Kidney capillary endothelial cell (primary cell): ENCODE measurements at places on chromosomes 16 and 17.
A peak's percentile ranks its signal among the peaks of the same experiment; 100 is the strongest.

- DNase-seq: no peak
Measured at GRCh38 chr16:70725912-70726828, 40.3 kb upstream of the MTSS2 start.

GRCh38 chr17:19372866-19373504 lies 5.3 kb upstream of the MAPK7 start:
- DNase-seq: no peak

GRCh38 chr17:37743612-37743874 lies 1.3 kb downstream of the HNF1B start:
- no peak for DNase-seq

DNA sequence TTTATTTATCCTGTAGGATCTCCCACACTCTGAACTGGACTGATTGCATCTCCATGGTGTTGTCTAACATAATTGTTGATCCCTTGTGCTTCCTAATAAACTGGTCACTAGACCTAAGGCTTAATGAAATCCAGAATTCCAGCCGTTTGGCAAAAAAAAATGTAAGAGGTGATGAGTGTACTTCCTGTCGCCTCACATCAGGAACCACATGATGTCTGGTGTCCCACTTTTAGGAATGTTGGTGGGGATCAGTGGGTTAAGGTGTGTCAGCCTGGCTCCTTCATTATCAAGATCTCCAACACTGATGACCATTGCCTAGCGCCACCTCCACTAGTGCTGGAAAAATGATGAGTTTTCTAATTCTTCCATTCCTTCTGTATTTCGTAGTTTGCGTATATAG lies 18.6 kb upstream of the LONP2 start:
- DNase-seq: peak; percentile 72

DNA sequence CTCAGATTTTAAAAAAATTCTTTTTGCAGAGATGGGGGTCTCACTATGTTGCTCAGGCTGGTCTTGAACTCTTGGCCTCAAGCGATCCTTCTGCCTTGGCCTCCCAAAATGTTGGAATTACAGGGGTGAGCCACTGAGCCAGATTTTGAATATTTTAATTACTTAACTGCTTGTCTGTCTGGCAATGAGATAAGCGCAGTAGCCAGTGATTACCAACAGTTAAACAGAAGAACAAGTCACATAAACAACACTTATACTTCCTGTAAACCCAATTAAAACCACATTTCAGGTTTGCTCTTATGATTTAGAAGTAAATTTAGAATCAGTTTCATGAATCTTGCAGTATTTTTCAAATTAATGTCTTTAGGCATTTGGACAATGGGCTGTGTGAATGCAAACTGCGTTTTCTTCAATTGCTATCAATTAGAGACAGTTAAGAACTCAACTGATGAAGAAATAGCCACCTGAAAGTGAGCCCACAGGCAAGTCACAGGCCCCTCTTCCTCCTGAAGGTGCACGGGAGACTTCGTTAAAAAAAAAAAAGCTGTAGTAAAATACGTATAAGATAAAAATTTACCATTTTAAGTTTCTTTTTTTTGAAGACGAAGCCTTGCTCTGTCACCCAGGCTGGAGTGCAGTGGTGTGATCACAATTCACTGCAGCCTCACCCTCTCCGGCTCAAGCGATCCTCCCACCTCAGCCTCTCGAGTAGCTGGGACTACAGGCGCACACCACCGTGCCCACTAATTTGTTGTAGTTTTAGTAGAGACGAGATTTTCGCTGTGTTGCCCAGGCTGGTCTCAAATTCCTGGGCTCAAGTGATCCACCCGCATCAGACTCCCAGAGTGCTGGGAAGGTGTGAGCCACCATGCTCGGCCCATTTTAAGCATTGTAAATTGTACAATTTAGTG lies 73.0 kb downstream of the PITPNC1 start:
- DNase-seq: no peak

DNA sequence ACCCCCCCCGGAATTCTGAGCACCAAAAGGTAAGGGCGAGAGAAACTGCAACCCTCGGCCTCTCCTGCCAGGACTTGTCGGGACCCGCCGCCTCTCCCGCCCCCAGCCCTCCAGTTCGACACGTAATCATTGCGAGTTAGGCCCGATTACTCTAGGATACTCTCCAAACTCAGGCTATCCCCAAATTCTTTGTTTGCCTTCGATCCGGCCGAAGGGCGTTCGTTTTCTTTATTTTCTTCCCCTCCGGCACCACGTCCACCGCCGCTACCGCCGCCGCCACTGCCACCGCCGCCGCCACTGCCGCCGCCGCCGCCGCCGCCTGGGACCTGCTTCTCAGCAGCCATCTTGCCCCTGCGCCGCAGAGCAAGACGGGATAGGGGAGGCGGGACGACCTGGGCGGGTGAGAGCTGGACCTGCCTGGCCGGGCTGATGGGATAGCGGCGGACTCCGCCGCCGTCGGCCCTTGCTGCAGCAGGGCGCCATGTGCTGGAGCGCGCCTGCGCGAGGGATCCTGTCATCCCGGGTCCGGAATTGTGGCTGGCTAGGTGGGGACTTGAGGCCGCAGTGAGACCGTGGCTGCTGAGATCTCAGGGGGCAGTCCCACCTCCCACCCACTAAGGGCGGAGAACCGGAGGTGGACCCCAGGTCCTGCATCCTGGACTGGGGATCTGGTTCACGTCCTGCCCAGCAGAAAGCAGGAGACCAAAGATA lies at the start of gene SRP68:
Gene SRP68 (minus strand): TSS at position 370 of the 711 bp plus-strand sequence. CDS start 26 bp downstream, at position 344.
- DNase-seq: peak; percentile 89

DNA sequence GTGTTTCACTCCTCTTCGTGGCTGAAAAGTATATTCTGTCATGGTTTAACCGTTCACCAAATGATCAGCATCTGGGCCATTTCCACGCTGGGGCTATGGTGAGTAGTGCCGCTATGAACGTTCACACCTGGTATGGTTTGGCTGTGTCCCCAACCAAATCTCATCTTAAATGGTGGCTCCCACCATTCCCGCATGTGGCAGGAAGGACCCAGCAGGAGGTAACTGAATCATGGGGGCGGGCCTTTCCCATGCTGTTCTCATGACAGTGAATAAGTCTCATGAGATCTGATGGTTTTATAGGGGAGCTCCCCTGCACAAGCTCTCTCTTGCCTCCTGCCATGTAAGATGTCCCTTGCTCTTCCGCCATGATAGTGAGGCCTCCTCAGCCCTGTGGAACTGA lies 45.7 kb upstream of the ZNF469 start:
- DNase-seq: no peak

- DNase-seq: no peak
Measured at GRCh38 chr16:13118091-13118490, 216.7 kb downstream of the SHISA9 start.

GRCh38 chr16:2690852-2691251 lies 8.5 kb downstream of the KCTD5 start:
- no peak for DNase-seq

DNA sequence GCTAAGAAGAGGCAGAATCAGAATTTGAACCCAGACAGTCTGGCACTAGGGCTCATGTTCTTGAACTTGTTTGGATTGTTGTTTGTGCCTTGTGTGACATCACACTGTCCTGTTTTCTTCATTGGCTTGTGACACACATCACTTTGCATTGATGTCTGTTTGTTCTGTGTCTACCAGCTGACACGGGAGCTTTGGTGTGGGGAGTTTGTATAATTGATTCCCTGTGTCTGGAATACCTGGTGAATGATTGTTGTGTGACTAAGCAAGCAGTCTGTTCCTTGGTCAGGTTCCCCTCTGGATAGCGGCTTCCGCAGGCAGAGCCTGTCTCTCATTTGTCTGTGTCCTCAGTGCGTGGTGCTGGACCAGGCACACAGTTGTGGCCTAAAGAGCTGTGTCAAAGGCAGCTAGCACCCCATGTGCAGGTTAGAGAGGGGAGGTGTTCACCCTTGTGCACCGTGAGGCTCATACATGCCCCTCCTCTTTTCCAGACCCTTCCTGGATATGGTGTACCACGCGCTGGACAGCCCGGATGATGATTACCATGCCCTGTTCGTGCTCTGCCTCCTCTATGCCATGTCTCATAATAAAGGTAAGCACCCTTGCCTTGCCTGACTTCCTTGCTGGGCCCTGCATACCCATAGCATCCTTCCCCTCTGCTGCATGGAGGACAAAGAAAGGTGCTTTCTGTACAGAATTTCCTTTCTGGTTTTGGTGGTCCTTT lies 80.1 kb downstream of the CLEC16A start:
- no peak for DNase-seq

GRCh38 chr16:11700264-11701029 lies 32.2 kb downstream of the SNN start:
- DNase-seq: no peak

GRCh38 chr16:82990155-82990554 lies 363.4 kb downstream of the CDH13 start:
- peak; percentile 31 for DNase-seq
